Naive thymus-derived CD4-positive, alpha-beta T cell (primary cell): ENCODE measurements at places on chromosomes 1 and 21. TPM values are rescaled to one million over a fixed set of nuclear protein-coding genes. Genes with fewer than 3 reads are reported as not detected.

- no peaks in the 10 kb centered on the region for H3K27me3 ChIP-seq
- no peak for DNase-seq
- H3K27ac ChIP-seq = no peak overlapping the region
- no peaks in the 10 kb centered on the region for H3K36me3 ChIP-seq
Measured at GRCh38 chr1:30313176-30313575, 410.2 kb downstream of the MATN1 start.

DNA sequence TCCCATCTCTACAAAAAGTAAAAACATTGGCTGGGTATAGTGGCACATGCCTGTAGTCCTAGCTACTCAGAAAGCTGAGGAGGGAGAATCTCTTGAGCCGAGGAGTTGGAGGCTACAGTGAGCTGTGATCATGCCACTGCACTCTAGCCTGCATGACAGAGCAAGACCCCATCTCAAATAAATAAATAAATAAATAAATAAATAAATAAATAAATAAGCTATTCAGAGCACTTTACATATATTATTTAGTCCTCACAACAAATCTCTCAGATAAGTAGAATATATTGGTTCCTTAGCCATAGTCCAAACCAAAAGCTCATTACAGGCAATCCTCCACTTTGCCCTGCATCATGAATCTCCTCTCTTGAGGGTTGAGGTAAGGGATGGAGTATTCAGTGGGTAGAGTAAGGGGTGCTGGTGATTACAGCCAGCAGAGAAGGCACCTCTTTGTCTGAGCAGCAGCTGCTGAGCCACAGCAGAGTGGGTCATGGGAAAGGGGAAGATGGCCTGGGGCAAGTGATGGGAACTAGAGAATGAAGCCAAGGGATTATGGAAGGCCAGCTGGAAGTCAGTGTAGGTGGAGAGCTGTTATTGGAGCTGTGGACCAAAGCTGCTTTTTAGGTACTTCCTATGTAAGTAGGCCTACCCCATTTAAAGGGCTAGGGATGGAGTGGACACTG is 115.5 kb upstream of the ZNF644 start:
- H3K4me3 ChIP-seq = no peak overlapping the region
- H3K36me3 ChIP-seq = no peaks in the 10 kb centered on the region
- no peaks in the 10 kb centered on the region for H3K27me3 ChIP-seq
- DNase-seq = no peak
- no peaks in the 10 kb centered on the region for H3K4me1 ChIP-seq
- H3K27ac ChIP-seq = no peak overlapping the region

GRCh38 chr1:59703918-59704378 is 110.8 kb upstream of the HOOK1 start:
- no peaks in the 10 kb centered on the region for H3K27me3 ChIP-seq
- no peaks in the 10 kb centered on the region for H3K36me3 ChIP-seq
- no peak overlapping the region for H3K4me3 ChIP-seq

DNA sequence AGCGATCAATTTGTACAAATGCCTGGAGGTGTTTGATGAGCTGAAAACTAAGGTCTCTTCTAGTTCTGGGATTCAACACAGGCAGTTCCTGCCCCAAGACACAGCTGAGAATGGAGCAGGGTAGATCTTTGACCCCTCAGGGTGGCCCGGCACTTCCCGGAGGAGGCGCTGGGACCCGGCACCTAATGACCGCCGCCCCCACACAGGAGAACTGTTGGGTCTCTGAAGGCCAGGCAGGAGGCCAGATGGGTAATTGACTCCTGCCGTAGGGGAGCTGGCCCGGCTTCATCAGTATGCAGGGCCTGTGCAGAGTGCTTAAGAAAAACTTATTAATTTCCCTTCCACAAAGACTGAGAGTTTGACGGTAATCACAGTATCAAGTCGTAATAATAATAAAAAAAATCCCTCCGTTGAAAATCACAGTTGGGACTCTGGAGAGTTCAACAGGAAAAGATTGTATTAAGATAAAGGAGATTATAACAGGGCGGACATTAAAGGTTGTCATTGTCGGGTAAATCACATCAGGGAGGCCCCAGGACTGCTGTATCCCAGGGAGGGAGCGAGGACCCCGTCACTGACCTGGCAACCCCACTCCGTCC is 51.7 kb downstream of the UBIAD1 start:
- no peak overlapping the region for H3K27ac ChIP-seq
- peaks cover 5% of the 10 kb centered on the region for H3K4me1 ChIP-seq
- H3K36me3 ChIP-seq = no peaks in the 10 kb centered on the region
- DNase-seq = no peak
- no peaks in the 10 kb centered on the region for H3K27me3 ChIP-seq

DNA sequence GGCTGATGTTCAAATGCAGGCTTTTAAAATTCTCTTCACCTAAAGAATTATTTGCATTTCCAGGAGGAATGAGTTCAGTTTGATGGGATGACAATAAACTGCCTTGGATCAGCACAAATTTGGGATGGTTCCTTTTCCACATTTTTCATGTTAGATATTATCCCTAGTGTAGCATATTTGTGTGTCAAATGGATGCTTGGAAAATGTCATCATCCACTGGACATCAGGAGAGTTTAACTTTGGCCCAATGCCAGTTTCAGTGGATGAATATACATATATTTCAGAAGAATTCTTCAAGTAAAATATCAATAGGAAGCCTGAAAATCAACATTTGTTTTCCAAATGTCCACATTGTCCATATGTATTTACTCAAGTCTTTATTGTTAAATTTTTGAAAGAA is 116.5 kb upstream of the COL24A1 start:
- no peak for DNase-seq
- H3K36me3 ChIP-seq = no peaks in the 10 kb centered on the region
- no peak overlapping the region for H3K4me3 ChIP-seq
- H3K27me3 ChIP-seq = no peaks in the 10 kb centered on the region
- no peaks in the 10 kb centered on the region for H3K4me1 ChIP-seq

DNA sequence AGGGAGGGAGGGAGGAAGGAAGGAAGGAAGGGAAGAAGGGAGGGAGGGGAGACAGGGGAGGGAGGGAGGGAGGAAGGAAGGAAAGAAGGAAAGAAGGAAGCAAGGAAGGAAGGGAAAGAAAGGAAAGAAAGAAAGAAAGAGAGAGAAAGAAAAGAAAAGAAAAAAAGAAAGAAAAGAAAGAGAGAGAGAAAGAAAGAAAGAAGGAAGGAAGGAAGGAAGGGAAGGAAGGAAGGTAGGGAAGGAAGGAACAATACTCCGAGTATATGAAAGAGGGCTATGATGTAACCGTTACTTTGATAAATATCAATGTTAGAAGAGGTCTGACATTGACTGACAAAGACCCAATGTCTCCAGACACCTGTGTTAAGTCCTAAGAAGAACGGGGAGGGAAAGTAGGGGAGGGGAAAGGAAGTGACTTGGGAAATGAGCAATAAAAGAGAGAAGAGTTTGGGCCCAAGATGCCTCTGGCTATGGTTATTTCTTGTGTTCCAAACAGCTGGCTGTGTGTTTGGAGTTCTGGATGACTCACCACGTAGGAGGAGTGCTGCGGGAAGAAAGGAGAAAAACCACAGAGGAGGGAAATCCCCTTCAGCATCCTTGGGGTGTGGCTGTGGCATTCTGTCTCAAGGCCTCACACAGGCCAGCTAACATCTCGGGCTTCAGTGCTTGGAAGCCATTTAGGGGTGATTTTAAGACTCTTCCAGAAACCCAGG is 37.0 kb upstream of the RXRG start:
- DNase-seq = no peak
- H3K27me3 ChIP-seq = no peaks in the 10 kb centered on the region
- no peaks in the 10 kb centered on the region for H3K4me1 ChIP-seq
- H3K36me3 ChIP-seq = no peaks in the 10 kb centered on the region

GRCh38 chr1:177586429-177586828 is 383.4 kb downstream of the SEC16B start:
- no peaks in the 10 kb centered on the region for H3K4me1 ChIP-seq
- H3K4me3 ChIP-seq = no peak overlapping the region
- no peak for DNase-seq
- H3K36me3 ChIP-seq = no peaks in the 10 kb centered on the region

- no peaks in the 10 kb centered on the region for H3K36me3 ChIP-seq
- no peak for DNase-seq
- H3K27ac ChIP-seq = no peak overlapping the region
- H3K4me3 ChIP-seq = no peak overlapping the region
- H3K27me3 ChIP-seq = no peaks in the 10 kb centered on the region
- no peaks in the 10 kb centered on the region for H3K4me1 ChIP-seq
Measured at GRCh38 chr1:3034162-3034561, 12.9 kb downstream of the ACTRT2 start.

GRCh38 chr1:86409416-86410021 is 13.4 kb upstream of the ODF2L start:
- no peaks in the 10 kb centered on the region for H3K36me3 ChIP-seq
- H3K4me3 ChIP-seq = no peak overlapping the region
- H3K27me3 ChIP-seq = no peaks in the 10 kb centered on the region
- H3K4me1 ChIP-seq = no peaks in the 10 kb centered on the region
- H3K27ac ChIP-seq = no peak overlapping the region

GRCh38 chr1:224392411-224393249 is 36.0 kb downstream of the CNIH4 start:
- H3K27ac ChIP-seq = no peak overlapping the region
- H3K4me1 ChIP-seq = peaks cover 6% of the 10 kb centered on the region
- H3K27me3 ChIP-seq = no peaks in the 10 kb centered on the region
- H3K36me3 ChIP-seq = peaks cover 35% of the 10 kb centered on the region
- no peak overlapping the region for H3K4me3 ChIP-seq
- DNase-seq = no peak

DNA sequence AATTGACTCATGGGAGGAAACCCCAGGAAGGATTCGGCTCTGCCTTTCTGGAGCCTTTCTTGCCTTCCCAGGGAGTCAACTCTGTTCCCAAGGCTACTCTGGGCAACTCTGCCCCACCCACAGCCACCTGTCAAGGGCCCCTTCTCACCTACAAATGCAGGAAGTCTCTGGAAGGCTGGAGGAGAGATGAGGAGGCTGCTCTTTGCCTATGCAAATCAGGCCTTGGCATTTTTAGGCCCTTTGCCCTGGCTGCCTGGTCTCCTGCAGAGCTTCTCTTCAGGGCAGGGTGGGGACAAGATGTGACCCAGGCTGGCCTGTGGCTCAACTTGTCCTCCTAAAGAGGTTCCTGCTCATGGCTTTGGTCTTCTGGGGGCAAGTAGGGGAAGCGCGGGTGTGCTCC is 5.4 kb downstream of the SLC6A9 start:
- H3K27ac ChIP-seq = no peak overlapping the region
- no peak for DNase-seq
- no peaks in the 10 kb centered on the region for H3K36me3 ChIP-seq
- no peaks in the 10 kb centered on the region for H3K27me3 ChIP-seq

- H3K36me3 ChIP-seq = no peaks in the 10 kb centered on the region
- no peaks in the 10 kb centered on the region for H3K27me3 ChIP-seq
- no peak for DNase-seq
- no peak overlapping the region for H3K4me3 ChIP-seq
- no peaks in the 10 kb centered on the region for H3K4me1 ChIP-seq
Measured at GRCh38 chr1:85943526-85943925, 213.0 kb downstream of the COL24A1 start.

DNA sequence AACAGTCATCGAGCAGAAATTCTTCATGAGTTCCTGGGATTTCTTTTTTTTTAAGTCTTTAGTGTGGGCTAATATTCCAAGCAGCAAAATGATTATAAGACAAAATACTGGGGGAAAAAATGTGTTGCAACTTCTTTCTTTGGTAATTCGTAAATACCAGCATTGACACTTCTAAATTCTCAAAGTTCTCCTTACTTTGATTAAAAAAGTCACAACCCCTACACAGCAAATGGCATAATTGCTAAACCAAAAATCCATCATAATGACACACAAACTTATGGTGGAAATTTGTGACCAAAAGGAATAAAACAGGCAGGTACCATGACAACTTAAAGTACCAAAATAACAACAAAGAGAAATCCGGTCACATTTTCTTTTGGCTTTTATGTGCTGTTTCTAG is 585.2 kb upstream of the PKN2 start:
- no peak for DNase-seq
- no peak overlapping the region for H3K27ac ChIP-seq
- no peaks in the 10 kb centered on the region for H3K4me1 ChIP-seq
- H3K27me3 ChIP-seq = no peaks in the 10 kb centered on the region
- no peak overlapping the region for H3K4me3 ChIP-seq

DNA sequence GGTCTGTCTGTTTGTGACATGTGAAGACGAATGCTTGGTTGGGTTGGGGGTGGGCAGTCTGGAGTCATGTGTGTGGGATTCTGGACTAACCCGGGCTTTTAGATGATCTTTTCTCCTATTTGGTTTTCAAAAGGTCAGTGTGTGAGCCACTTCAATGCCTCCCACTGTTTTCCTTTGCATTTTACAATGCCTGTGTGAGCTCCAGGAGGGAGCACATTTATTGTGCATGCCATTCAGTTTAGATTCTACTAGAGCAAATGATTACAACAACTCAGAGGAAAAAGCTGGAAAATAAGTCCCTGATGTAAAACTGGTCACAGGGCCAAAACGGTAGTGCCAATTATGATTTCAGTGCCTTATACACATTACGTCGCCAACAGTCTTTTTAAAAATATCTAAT is 90.9 kb downstream of the LYPLAL1 start:
- no peak overlapping the region for H3K4me3 ChIP-seq
- H3K27ac ChIP-seq = no peak overlapping the region
- H3K4me1 ChIP-seq = no peaks in the 10 kb centered on the region
- DNase-seq = no peak
- no peaks in the 10 kb centered on the region for H3K36me3 ChIP-seq
- no peaks in the 10 kb centered on the region for H3K27me3 ChIP-seq

- H3K4me3 ChIP-seq = no peak overlapping the region
- no peak overlapping the region for H3K27ac ChIP-seq
- no peaks in the 10 kb centered on the region for H3K4me1 ChIP-seq
Measured at GRCh38 chr21:42361286-42361685, 5.0 kb downstream of the TFF1 start.

DNA sequence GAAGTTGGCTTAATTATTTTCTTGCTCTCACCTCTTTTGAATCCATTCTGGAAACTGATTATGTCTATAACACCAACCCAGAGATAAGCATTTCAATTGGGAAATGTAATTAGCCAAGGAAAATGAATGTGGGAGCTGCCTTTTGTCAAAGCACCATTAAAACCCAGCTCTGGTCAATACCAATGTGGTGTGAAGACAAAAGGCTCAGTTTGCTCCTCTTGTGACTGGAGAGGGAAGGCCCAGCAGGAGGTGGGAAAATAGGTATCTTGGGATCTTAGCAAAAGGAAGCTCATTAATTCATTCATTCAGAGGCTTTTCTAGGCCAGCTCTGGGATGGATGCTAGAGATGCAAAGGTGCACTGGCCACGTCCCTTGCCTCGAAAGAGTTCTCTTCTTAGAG is 75.0 kb upstream of the SELENON start:
- no peak for DNase-seq
- H3K27me3 ChIP-seq = no peaks in the 10 kb centered on the region
- no peak overlapping the region for H3K4me3 ChIP-seq
- H3K27ac ChIP-seq = no peak overlapping the region

Gene OR6K3
- total RNA-seq = not detected in 2 replicates

Gene ALPL
- not detected for total RNA-seq

Gene FCRL4
- total RNA-seq = not detected

Gene ARHGEF2
- 236 TPM for total RNA-seq

Gene TTLL10
- total RNA-seq = not detected

Gene PPFIA4
- 0.40 TPM for total RNA-seq
